Peyer's patch (tissue), 4 donors: ENCODE measurements at places on chromosomes 13 and 19. TPM values are rescaled to one million over a fixed set of nuclear protein-coding genes. Genes with fewer than 3 reads are reported as not detected.

APOC4 gene
- total RNA-seq: not detected

WDR87 gene
- total RNA-seq: not detected

ZNF264 gene
- 57.7 TPM for total RNA-seq

ZNF563 gene
- 5.8 TPM for total RNA-seq

CCDC8 gene
- 0.70 TPM for total RNA-seq

ZNF439 gene
- total RNA-seq: 11.6 TPM

ABHD13 gene
- total RNA-seq: 7.2 TPM

PNMA8A gene
- total RNA-seq: not detected

CCDC169 gene
- not detected for total RNA-seq

RNF17 gene
- total RNA-seq: not detected

OR7D2 gene
- not detected for total RNA-seq

VSTM2B gene
- total RNA-seq: not detected

SMAD9 gene
- total RNA-seq: 4.0 TPM

SBSN gene
- not detected for total RNA-seq

HPN gene
- 0.67 TPM for total RNA-seq

PDE4A gene
- 5.0 TPM for total RNA-seq

KISS1R gene
- total RNA-seq: not detected

DACT3 gene
- 0.53 TPM for total RNA-seq

MYPOP gene
- total RNA-seq: 12.9 TPM

MYO9B gene
- 578 TPM for total RNA-seq

PSG2 gene
- total RNA-seq: not detected

ELANE gene
- total RNA-seq: not detected

ADGRE1 gene
- total RNA-seq: not detected

EFNA2 gene
- 34.1 TPM for total RNA-seq
